Spinal cord (tissue), 10 donors: ENCODE measurements at places on chromosomes 7 and 10. TPM values are rescaled to one million over a fixed set of nuclear protein-coding genes. Genes with fewer than 3 reads are reported as not detected.

GALNT17 gene
- 50.9 TPM for total RNA-seq

WEE2 gene
- 0.22 TPM for total RNA-seq

ASZ1 gene
- total RNA-seq = not detected

LAMB1 gene
- 312 TPM for total RNA-seq

BAMBI gene
- 44.9 TPM for total RNA-seq

SFMBT2 gene
- total RNA-seq = 18.3 TPM

CAPZA2 gene
- 204 TPM for total RNA-seq

PILRA gene
- total RNA-seq = 4.3 TPM

RPEL1 gene
- 0.11 TPM for total RNA-seq

ZPBP gene
- not detected for total RNA-seq

STK31 gene
- 2.0 TPM for total RNA-seq

MINDY4 gene
- total RNA-seq = 7.2 TPM

DUS4L gene
- total RNA-seq = 16.2 TPM

KCP gene
- total RNA-seq = 0.40 TPM

GPR141 gene
- 5.4 TPM for total RNA-seq

UPK3B gene
- 1.3 TPM for total RNA-seq

OPN4 gene
- not detected for total RNA-seq

SLC18A3 gene
- 1.9 TPM for total RNA-seq

CRYGN gene
- total RNA-seq = 10.3 TPM

SKIDA1 gene
- total RNA-seq = 6.1 TPM

HOXA6 gene
- 20.5 TPM for total RNA-seq

TCAF2 gene
- total RNA-seq = 1.5 TPM

GRK5 gene
- total RNA-seq = 15.6 TPM

SMKR1 gene
- 2.9 TPM for total RNA-seq

OR13A1 gene
- not detected for total RNA-seq

HECW1 gene
- 23.5 TPM for total RNA-seq

ACSM6 gene
- total RNA-seq = not detected

RELN gene
- total RNA-seq = 31.9 TPM

DRGX gene
- 3.4 TPM for total RNA-seq
